ENCODE measurements at places on chromosomes 3 and 15. TPM values are rescaled to one million over a fixed set of nuclear protein-coding genes. Genes with fewer than 3 reads are reported as not detected.

- peaks cover 86% of the 10 kb centered on the region for H3K36me3 ChIP-seq
- no peak overlapping the region for H3K27ac ChIP-seq
- DNase-seq, result no peak
- no peaks in the 10 kb centered on the region for H3K27me3 ChIP-seq
- no peak overlapping the region for H3K4me3 ChIP-seq
- H3K4me1 ChIP-seq, result no peaks in the 10 kb centered on the region
Measured at GRCh38 chr3:130679218-130679617, 67.4 kb downstream of the PIK3R4 start.

DNA sequence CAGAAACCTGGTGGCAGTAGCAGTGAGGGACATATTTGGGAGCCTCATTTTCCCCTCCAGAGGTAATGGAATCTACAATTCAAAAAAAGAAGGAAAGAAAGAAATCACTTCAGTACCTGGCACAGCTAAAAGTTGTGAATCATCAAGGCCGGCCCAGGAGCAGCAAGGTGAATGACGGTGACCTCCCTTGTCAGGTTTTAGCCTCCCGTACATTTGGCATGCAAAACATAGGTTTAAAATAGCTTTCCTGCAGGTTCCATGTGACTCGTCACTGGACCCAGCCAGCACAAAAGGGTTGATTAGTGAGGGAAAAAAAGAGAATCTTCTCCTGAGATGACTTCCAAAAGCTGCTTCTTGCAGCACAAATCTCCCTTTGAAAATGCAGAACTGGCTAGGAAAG is 394.2 kb downstream of the LSAMP start:
- H3K4me1 ChIP-seq, result no peaks in the 10 kb centered on the region
- no peaks in the 10 kb centered on the region for H3K27me3 ChIP-seq
- no peak overlapping the region for H3K4me3 ChIP-seq
- DNase-seq, result no peak
- H3K27ac ChIP-seq, result no peak overlapping the region

DNA sequence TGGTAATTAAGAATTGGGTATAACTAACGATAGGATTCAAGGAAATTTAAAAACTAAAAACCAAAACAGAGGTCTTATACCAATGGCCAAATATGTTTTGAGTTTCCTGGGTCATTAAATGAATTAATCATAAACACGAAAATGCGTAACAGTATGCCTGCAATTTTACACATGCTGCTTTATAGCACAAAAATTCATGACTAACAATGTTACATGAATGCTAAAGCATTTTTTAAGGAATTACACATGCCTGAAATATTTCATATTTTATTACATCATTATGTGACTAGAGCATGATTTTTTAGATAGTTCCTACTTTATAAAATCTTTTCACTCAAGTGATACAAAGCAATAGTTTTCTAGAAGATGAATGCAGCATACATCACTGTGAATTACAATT is 74.7 kb downstream of the ZNF148 start:
- peaks cover 6% of the 10 kb centered on the region for H3K36me3 ChIP-seq
- H3K4me1 ChIP-seq, result no peaks in the 10 kb centered on the region
- no peak overlapping the region for H3K27ac ChIP-seq
- DNase-seq, result no peak
- no peak overlapping the region for H3K4me3 ChIP-seq
- no peaks in the 10 kb centered on the region for H3K27me3 ChIP-seq

DNA sequence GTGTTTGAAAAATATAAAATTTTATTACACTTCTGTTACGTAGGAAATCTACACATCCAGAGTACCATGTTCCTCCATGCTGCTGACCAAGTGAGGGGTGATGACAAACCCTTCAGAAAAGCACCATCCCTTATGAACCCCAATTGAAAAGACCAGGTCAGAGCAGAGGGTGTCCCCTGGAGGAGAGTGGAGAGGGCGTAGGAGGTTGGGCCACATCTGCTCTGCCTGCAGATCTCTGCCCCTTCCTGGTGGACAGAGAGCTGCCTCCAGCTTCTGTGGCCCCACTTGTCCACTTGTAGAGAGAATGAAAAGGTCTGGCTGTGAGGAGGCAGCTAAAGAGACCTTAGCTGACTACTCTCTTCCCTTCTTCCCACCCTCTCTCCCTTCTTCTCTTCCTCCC is 55.5 kb downstream of the GLDN start:
- H3K36me3 ChIP-seq, result no peaks in the 10 kb centered on the region
- DNase-seq, result no peak
- H3K4me3 ChIP-seq, result no peak overlapping the region
- H3K4me1 ChIP-seq, result no peaks in the 10 kb centered on the region

DNA sequence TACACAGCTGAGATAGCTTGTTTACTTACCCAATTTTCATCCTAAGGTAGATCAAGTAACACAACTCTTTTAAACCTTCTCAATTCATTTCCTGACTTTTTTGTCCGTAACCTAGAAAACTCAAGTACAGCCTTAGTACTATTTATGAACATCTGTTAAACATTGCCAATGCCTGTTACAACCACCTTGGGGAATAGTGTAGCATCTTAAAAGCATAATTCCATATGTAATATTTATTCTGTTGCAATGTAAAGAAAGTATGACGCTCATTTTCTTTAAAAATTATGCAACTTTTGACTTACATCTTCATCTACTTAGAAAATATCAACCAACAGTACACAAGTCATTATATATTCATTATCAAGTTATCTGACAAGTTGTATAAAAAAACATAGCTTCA is 54.6 kb downstream of the SUCLG2 start:
- no peak overlapping the region for H3K4me3 ChIP-seq
- peaks cover 4% of the 10 kb centered on the region for H3K36me3 ChIP-seq
- H3K4me1 ChIP-seq, result no peaks in the 10 kb centered on the region
- DNase-seq, result no peak
- H3K27me3 ChIP-seq, result no peaks in the 10 kb centered on the region
- no peak overlapping the region for H3K27ac ChIP-seq

GRCh38 chr15:66459818-66460615 is 37.5 kb downstream of the SNAPC5 start:
- H3K4me3 ChIP-seq, result no peak overlapping the region
- no peaks in the 10 kb centered on the region for H3K4me1 ChIP-seq
- DNase-seq, result no peak
- H3K36me3 ChIP-seq, result peaks cover 5% of the 10 kb centered on the region
- H3K27ac ChIP-seq, result no peak overlapping the region

Gene TRH
- not detected for total RNA-seq

DNA sequence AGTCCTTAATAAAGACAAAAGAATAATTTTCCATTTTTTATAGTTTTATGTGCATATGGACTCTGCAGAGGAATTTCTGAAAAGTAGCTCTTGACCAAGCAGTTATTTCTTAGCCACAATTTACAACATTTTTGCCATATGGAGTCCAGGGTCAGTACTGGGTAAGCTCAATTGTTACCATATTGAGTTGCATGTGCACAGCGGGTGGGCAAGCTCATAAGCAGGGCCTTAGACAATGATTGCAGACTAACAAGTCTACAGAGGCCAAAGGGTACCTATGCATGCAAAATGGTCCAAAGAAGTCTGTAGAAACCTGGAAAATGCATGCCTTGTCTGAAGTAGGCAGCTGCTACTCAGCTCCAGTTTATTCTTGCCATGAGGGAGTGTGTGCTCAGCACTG is 19.0 kb upstream of the ARHGEF26 start:
- H3K4me3 ChIP-seq, result no peak overlapping the region
- no peak overlapping the region for H3K27ac ChIP-seq
- DNase-seq, result no peak
- peaks cover 5% of the 10 kb centered on the region for H3K4me1 ChIP-seq
- no peaks in the 10 kb centered on the region for H3K36me3 ChIP-seq
- H3K27me3 ChIP-seq, result no peaks in the 10 kb centered on the region

DNA sequence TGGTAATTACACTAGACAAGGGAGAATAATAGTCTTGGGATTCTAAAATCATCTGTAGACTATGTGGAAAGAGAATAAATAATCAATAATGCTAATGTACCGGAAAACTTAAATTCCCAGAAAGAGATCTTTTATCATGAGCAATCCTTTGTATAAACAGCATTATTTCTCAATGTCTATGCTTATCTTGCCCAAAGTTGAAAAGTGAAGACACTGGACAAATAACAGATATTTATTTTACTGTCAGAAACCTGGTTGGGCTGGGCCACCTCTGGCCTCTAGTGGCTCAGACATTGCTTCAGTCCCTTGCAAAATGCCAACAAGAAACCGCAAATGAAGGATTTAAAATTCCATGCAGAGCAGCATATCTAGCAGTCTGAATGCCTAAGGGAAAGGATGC is 409.9 kb downstream of the FHIT start:
- no peaks in the 10 kb centered on the region for H3K4me1 ChIP-seq
- H3K27ac ChIP-seq, result no peak overlapping the region
- no peak overlapping the region for H3K4me3 ChIP-seq
- H3K27me3 ChIP-seq, result no peaks in the 10 kb centered on the region

Gene PRR20G
- total RNA-seq, result not detected

GRCh38 chr15:38073178-38073946 is 138.9 kb downstream of the TMCO5A start:
- H3K4me3 ChIP-seq, result peak overlapping the region; percentile 55
- DNase-seq, result no peak

Gene C3orf49
- total RNA-seq, result not detected

- peak overlapping the region; percentile 72 for H3K4me3 ChIP-seq
- no peaks in the 10 kb centered on the region for H3K27me3 ChIP-seq
- peaks cover 40% of the 10 kb centered on the region for H3K4me1 ChIP-seq
- DNase-seq, result peak; percentile 45
- H3K27ac ChIP-seq, result peak overlapping the region; percentile 98
Measured at GRCh38 chr3:129277829-129278271, 820 bp upstream of the HMCES start.

- peaks cover 7% of the 10 kb centered on the region for H3K36me3 ChIP-seq
- H3K27me3 ChIP-seq, result no peaks in the 10 kb centered on the region
- no peak overlapping the region for H3K27ac ChIP-seq
- no peak overlapping the region for H3K4me3 ChIP-seq
- H3K4me1 ChIP-seq, result peaks cover 40% of the 10 kb centered on the region
- DNase-seq, result no peak
Measured at GRCh38 chr15:85490856-85491255, 110.5 kb downstream of the AKAP13 start.

Gene CPEB1
- total RNA-seq, result 1.2 TPM

Gene ZPLD1
- 0.58 TPM for total RNA-seq

DNA sequence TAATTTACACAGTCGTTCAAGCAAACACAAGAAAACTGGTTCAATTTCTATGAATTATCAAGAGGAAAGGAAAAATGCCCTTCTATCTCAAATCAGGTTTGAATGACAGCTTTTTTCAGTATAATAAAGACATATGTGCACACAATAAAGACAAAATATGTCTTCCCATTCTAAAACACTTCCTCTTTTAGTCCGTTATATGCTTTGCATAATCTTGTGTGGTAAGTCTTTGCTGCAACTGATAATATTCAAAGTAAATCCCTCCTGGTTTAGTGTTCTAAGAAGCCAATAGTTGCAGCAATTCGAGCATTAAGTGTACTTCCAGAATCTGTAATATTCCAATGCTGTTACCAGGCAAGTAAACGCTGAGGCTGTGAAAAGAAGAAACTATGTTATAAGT is 43.7 kb upstream of the MAPKBP1 start:
- H3K4me1 ChIP-seq, result no peaks in the 10 kb centered on the region
- H3K27ac ChIP-seq, result no peak overlapping the region
- no peak for DNase-seq
- H3K36me3 ChIP-seq, result peaks cover 67% of the 10 kb centered on the region

Gene ILDR1
- 21.4 TPM for total RNA-seq

GRCh38 chr15:36643551-36643950 is 64.1 kb downstream of the CDIN1 start:
- H3K27ac ChIP-seq, result no peak overlapping the region
- H3K27me3 ChIP-seq, result no peaks in the 10 kb centered on the region
- no peak for DNase-seq
- H3K4me3 ChIP-seq, result no peak overlapping the region

- no peaks in the 10 kb centered on the region for H3K27me3 ChIP-seq
- no peaks in the 10 kb centered on the region for H3K4me1 ChIP-seq
- no peak overlapping the region for H3K27ac ChIP-seq
- H3K4me3 ChIP-seq, result no peak overlapping the region
- peak; percentile 18 for DNase-seq
Measured at GRCh38 chr3:176759815-176760506, 437.3 kb downstream of the TBL1XR1 start.

Gene ETV5
- 343 TPM for total RNA-seq

Gene CCDC13
- total RNA-seq, result 2.2 TPM

Gene STRA6
- total RNA-seq, result not detected

DNA sequence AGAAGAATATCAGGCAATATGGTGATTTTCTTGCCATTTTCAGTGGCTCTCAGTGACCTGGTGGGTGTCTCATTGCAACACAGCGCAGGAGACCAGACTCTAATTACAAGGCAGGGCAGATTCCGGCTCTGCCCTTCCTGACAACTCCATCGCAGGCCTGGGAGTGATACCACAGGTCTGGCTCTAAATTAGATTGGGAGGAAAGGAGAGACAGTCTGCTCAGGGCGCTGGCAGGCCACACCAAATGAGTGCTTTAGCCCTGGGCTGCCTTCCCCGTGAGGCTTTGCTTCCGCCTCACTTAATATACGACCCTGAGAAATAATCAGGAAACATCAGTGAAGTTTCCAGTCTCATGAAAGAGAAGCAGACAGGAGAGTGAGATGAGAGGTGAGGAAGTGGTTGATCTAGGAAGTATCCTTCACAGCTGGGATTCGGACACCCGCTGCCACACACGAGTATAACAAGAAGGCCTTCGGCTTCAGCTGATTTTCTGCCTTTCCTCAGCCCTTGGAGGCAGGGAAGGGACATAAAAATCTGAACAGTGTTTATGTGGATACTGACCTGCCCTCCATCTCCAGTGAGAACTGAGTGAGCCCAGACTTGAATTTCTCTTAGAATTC is 73.7 kb upstream of the PROK2 start:
- H3K4me1 ChIP-seq, result no peaks in the 10 kb centered on the region
- no peak overlapping the region for H3K4me3 ChIP-seq
- no peaks in the 10 kb centered on the region for H3K27me3 ChIP-seq
- no peaks in the 10 kb centered on the region for H3K36me3 ChIP-seq
- no peak overlapping the region for H3K27ac ChIP-seq
- no peak for DNase-seq

Gene PPP1R14D
- 20.0 TPM for total RNA-seq

DNA sequence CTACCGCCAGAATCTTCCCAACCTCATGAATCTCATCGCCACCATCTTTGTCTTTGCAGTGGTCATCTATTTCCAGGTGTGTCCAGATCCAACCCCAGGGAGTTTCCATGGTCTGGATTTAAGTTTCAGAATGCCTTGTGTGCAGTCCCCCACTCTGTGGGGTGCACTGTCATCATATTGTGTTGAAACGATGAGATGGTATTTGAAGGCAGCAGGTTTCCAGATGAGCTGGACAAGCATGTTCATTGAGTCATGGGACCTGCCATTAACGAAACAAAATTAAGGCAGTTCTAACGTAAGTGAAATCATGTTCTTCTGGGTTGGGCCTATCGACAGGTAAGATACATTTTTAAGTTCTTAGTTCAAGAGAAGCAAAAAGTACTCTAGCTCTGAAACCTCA is 12.7 kb downstream of the SEC61A1 start:
- no peak overlapping the region for H3K27ac ChIP-seq
- peaks cover 100% of the 10 kb centered on the region for H3K36me3 ChIP-seq
- DNase-seq, result no peak
- no peaks in the 10 kb centered on the region for H3K27me3 ChIP-seq
- H3K4me3 ChIP-seq, result no peak overlapping the region
